ENCODE measurements at places on chromosomes 3 and 15.

GRCh38 chr15:40850576-40851112 is 6.8 kb downstream of the SPINT1 start:
- DNase-seq: no peak

GRCh38 chr3:32113981-32114545 is 7.6 kb downstream of the GPD1L start:
- DNase-seq: no peak

GRCh38 chr3:12708584-12709192 is 44.8 kb upstream of the RAF1 start:
- DNase-seq: no peak

DNA sequence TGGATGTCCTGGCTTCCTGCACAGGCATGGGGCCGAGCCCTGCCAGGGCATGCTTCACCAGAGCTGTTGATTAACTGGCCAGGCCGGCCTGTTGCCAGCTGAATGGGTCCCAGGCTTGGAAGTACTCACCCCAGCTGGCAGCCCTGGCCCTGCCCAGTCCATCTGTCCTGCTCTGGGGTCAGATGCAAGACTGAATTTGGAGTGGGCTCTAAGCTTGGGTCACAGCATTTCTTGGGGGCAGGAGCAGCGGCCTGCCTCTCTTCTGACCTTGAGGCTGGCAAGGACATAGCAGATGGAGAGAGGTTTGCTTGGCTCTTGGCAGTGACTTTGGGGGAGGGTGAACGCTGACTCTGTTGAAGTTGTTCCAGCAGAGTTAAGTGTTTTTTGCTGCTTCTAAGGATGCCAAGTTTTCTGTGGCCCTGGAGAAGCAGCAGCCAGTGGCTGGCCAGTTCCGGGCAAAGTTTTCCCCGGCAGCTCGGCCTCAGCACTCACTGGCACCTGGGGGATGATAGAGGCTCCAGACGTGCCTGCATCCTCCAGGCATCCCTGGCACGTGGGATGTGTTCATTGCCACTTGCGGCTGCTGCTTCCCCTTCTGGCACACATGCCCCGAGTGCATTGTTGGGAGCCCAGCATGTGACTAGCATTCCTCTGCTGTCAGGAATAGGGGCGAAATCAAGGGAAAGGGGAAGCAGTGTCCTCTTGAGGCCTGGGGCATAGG is 22.9 kb downstream of the PDIA5 start:
- DNase-seq: no peak

DNA sequence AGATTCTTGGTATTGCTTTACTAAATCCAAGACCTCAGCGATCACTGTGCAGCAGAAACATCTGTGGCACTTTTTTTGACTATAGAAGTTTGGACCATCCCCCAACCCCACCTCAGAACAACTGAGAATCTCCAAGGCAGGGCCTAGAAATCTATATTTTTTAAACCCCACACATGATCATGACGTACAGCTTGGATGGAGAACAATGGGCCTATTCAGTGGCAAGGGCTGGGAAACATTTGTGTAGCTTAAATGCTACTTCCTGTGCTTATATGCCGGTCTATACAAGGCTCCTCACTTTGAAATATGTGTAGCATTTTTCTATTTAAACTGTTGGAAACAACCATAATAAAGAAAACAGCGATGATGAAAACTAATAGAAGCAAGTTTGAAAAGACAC is 55.1 kb upstream of the SPRED1 start:
- no peak for DNase-seq

Data from NCI-H2081 (cell line).